Activated T-cell treated with anti-CD3 and anti-CD28 coated beads, Interleukin-2, amount 50 U/mL, for 72 hours (primary cell): ENCODE measurements at places on chromosomes 7 and 10. TPM values are rescaled to one million over a fixed set of nuclear protein-coding genes. Genes with fewer than 3 reads are reported as not detected.

DNA sequence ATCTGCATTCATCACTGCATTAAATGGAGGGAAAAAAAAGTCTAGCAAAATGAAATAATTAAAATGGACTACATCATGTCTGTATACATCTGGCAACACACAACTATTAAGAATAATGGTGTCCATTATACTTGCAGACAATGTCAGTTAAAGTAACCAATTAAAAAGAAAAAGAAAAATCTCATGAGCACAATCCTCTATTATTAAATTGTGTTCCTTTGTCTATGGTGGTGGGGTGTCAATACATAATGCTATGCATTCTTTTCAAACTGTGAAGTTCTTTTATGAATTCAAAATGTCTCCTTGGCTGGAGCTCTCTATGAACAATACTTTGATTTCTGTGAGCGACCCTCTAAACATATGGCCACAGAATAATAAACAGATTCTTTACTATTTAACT is 63.5 kb downstream of the NRP1 start:
- DNase-seq: no peak

DNA sequence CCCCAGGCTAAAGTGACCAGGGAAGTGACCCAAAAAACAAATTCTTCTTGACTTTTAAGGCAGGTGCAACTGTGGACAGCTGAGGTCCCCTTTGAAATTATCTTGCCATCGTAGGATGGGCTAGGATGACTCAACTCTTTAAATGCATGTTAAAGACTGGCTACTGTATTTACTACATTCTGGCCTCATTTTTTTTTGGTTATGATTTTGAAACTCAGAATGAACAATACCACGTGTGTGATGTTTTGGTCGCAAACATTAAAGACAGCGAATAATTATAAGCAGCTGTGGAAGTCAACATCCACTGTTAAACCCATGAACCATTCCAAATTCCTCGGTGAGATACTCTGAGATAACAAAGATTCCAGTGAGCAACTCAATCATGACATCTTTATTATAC is 1.2 kb upstream of the SLC13A4 start:
- DNase-seq: no peak

GRCh38 chr10:42488416-42488815 is 150.0 kb downstream of the ZNF33B start:
- DNase-seq: no peak

- no peak for DNase-seq
These were observed 10.3 kb downstream of the MAT1A start for GRCh38 chr10:80279146-80279545.

GRCh38 chr10:72283131-72283530 is 9.4 kb downstream of the DDIT4 start:
- DNase-seq: no peak

GRCh38 chr10:118910702-118911101 is 118.8 kb upstream of the NANOS1 start:
- DNase-seq: no peak

GRCh38 chr7:78970440-78970916 is 483.0 kb downstream of the MAGI2 start:
- no peak for DNase-seq

- DNase-seq: no peak
These were observed 6.1 kb downstream of the CCDC3 start for GRCh38 chr10:12995425-12995861.

- peak; percentile 37 for DNase-seq
These were observed 112.0 kb downstream of the NEURL1 start for GRCh38 chr10:103605359-103606096.

DNA sequence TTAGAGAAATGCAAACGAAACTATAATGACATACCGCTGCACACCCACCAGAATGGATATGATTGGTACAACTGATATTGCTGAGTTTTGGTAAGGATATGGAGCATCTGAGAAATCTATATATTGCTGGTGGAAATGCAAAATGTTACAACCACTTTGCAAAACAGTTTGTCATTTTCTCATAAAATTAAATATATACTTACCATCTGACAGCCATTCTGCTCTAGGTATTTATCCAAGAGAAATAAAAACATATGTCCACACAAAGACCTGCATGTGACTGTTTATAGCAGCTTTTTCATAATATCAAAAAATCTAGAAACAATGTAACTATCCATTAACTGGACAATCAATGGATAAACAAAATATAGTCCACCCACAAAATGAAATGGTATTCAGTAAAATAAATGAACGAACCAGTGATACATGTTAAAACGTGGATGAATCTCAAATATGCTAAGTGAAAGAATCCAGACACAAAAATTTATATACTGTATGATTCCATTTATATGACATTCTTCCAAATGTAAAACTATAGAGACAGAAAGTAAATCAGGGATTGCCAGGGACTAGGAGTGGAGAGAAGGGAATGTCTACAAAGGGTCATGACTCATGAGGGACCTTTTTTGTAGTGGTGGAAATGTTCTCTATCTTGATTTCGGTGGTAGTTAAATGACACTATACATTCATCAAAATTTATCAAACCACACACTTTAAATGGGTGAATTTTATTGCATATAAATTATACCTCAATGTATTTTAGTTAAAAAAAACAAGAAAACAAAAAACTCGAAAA is 312.0 kb upstream of the GLI3 start:
- no peak for DNase-seq

- no peak for DNase-seq
These were observed 533.6 kb downstream of the INHBA start for GRCh38 chr7:41169317-41169716.

GRCh38 chr10:128059982-128060293 is 66.3 kb downstream of the MKI67 start:
- DNase-seq: no peak

- DNase-seq: no peak
These were observed 6.0 kb upstream of the PON1 start for GRCh38 chr7:95330204-95330960.

- DNase-seq: no peak
These were observed 270.8 kb upstream of the FZD8 start for GRCh38 chr10:35912615-35913569.

Gene ARMC3
- total RNA-seq: not detected

Gene CCDC146
- 2.0 TPM for total RNA-seq

Gene ZNF239
- total RNA-seq: 2.6 TPM

Gene TWIST1
- 0.48 TPM for total RNA-seq

Gene GIMAP5
- 43.5 TPM for total RNA-seq

Gene STEAP1B
- not detected for total RNA-seq

Gene PIP4K2A
- total RNA-seq: 138 TPM
